KG1 (cell line): ENCODE measurements at places on chromosomes 1 and 21.

GRCh38 chr1:29438991-29439390 lies 202.7 kb downstream of the PTPRU start:
- DNase-seq: no peak

GRCh38 chr1:116984406-116985160 lies 17.0 kb upstream of the CD101 start:
- DNase-seq: no peak

DNA sequence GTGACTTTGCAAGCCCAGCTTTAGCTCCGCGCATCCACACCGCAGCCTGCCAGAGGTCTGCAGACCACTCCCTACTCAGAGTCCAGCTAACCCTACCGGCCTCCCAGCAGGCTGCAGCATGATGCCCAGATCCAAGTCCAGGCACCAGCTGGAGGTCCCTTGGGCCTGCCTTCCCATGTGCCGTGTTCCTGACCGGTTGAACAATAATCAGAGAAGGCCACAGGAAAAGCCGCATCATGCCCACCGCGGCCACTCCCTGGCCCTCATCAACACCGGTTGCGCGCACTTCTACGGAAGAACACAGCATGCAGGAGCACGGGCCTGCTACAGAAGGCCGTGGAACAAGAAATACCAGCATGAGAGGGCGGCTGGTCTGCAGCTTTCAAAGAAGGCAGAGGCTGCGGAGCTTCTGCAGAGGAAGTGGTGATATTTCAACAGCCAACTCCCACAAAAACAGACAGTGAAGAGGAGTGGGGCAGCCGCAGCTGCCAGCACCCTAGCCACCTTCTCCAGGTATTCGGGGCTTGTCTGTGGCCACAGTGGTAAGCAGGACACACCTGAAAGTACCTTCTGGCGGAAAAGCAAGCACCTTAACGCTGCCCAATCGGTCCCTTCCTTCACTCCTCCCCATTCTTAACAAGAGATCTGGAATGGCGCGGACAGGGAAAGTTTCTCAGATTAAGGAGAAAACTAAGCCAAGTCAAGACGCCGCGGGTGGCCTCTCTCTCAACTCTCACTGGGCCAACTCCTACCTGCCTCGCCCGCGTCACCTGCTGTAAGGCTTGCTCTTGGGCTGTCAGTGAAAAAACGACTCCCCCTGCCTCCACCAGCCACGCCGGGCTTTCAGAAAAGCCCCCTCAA lies 1.5 kb downstream of the PGBD5 start:
- no peak for DNase-seq

GRCh38 chr1:2199042-2199810 lies 4.7 kb upstream of the FAAP20 start:
- DNase-seq: no peak
